ENCODE measurements at places on chromosomes 16 and 17.

GRCh38 chr16:25210758-25211157 is 6.0 kb upstream of the AQP8 start:
- H3K4me1 ChIP-seq: no peaks in the 10 kb centered on the region
- H3K27ac ChIP-seq: no peak overlapping the region
- DNase-seq: no peak
- H3K36me3 ChIP-seq: no peaks in the 10 kb centered on the region

DNA sequence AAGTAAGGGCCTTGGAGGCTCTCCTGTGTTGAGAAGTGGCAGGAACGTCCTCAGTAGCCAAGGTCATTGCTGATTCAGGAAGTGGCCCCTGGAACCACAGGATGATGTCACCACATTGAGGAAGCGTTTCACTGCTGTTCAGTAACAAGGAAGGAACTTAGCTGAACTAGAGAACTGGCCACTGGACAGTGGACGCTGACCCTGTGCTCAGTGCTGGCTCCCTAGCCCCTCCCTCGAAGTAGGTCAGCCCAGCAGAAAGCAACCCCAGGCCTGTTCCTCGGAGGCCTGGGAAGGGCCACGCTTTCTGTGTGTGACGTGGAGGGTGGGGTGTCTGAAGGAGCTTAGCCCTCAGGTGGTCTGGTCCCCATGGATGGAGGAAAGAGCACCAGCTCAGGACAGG is 58.3 kb downstream of the B9D1 start:
- H3K36me3 ChIP-seq: no peaks in the 10 kb centered on the region
- peaks cover 63% of the 10 kb centered on the region for H3K4me1 ChIP-seq
- peak; percentile 69 for DNase-seq
- H3K27me3 ChIP-seq: no peaks in the 10 kb centered on the region

- H3K4me3 ChIP-seq: no peak overlapping the region
- DNase-seq: no peak
- H3K27me3 ChIP-seq: no peaks in the 10 kb centered on the region
- H3K36me3 ChIP-seq: no peaks in the 10 kb centered on the region
- no peak overlapping the region for H3K27ac ChIP-seq
These were observed 247.9 kb upstream of the SOX9 start for GRCh38 chr17:71872843-71873485.

- no peak for DNase-seq
- no peak overlapping the region for H3K27ac ChIP-seq
- no peaks in the 10 kb centered on the region for H3K36me3 ChIP-seq
- H3K4me3 ChIP-seq: no peak overlapping the region
- no peaks in the 10 kb centered on the region for H3K27me3 ChIP-seq
These were observed 13.6 kb upstream of the PPM1D start for GRCh38 chr17:60586288-60586974.

DNA sequence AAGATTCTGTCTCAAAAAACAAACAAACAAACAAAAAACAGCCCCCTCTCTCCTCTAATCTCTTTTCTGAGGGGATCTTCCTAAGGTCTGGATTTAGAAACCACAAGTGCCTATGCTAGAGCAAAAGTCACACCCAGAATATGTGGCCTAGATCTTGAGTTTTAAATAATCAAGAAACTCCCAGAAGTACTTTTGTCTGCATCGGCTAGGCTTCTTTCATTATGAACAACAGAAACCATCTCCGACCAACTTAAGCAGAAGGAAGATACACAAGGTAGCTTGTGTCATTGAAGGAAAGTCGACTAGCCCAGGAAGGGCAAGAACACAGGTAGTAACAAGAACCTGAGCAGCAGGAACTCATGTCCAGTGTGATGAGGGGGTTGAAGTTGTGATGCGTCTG is 73.9 kb upstream of the KIFC3 start:
- H3K27ac ChIP-seq: no peak overlapping the region
- no peak for DNase-seq
- H3K4me3 ChIP-seq: no peak overlapping the region
- H3K4me1 ChIP-seq: no peaks in the 10 kb centered on the region
- H3K27me3 ChIP-seq: peaks cover 35% of the 10 kb centered on the region
